ENCODE measurements at places on chromosomes 11 and 22.

- DNase-seq: no peak
Observed at GRCh38 chr22:27412866-27413445, 388.6 kb downstream of the MN1 start.

GRCh38 chr22:19853879-19854777 is 546 bp downstream of the GNB1L start:
- no peak for DNase-seq

GRCh38 chr22:50276143-50276542 is 6.0 kb upstream of the MAPK11 start:
- DNase-seq: peak; percentile 92

DNA sequence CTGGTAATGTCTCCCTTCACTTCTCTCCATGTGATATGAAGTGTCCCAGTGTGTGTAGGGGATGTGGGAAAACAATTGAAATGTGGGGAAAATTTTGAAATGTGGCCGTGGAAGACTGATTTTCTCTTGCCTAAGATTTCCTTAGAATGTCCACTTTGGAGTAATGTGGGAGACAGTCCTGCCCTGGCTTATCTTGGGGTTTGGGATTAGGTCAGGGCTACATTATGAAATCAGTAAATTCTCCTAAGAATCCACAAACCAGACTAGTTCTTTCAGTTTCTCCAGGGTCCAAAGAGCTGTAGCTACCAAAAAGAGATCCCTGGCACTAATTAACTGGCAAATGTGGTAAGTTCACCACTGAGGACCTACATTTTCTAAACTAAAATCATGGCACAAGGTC is 22.8 kb downstream of the YPEL4 start:
- DNase-seq: no peak

GRCh38 chr11:10719616-10720015 is 26.1 kb upstream of the IRAG1 start:
- no peak for DNase-seq

GRCh38 chr11:57885298-57886050 is 123.9 kb downstream of the CTNND1 start:
- DNase-seq: no peak

DNA sequence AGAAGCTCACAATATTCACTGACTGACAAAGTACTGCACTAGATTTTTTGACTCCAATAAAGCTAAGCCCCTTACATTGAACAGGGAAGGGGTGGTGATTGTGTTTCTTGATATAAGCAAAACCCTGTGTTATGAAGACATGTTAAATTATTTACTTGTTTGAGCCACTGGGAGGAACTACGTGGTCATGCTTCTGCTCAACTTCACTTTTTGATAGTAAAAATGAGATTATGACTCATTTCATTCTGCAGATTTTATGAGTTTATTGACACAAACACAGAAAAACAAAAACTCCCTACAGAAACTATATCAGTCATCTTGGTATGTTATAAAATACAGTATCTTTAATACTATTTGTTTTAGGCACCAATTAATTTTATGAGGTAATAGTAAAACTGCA is 124.7 kb downstream of the CADM1 start:
- DNase-seq: no peak

DNA sequence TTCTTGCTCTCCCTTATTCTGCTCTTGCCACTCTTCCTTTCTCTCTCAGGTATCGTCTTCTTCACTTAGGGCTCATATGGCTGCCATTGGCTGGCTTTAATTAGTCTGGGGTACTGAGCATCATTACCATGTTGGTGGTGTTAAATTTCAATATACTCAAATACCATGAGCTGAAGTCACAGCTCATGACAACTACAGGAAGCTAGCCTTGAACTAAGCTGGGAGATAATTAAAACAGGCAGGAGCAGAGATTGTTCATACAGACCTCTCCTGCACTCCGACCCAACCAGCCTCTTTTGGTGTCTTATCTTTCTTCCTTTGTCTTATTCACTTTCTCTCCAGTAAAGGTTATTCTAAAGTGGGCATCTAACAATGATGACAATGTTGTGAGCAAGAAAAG is 130.9 kb upstream of the BLID start:
- no peak for DNase-seq

DNA sequence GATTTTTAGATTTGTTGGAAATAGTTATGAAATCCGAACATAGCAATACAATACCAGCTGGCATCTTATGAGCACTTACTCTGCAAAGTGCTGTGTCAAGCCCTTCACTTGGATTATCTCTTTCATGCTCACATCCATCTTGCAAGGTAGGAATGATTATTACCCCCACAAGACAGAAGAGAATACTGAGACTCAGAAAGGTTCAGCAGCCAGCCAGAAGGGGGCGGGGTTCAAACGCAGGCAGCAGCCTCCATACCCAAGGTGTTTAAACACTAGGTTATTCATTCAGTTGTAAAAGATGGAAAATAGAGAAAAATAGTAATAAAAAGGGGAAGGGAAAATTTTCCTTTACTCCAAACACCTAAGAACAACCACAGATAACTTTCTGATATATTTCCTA is 158.5 kb downstream of the CCDC34 start:
- DNase-seq: no peak

DNA sequence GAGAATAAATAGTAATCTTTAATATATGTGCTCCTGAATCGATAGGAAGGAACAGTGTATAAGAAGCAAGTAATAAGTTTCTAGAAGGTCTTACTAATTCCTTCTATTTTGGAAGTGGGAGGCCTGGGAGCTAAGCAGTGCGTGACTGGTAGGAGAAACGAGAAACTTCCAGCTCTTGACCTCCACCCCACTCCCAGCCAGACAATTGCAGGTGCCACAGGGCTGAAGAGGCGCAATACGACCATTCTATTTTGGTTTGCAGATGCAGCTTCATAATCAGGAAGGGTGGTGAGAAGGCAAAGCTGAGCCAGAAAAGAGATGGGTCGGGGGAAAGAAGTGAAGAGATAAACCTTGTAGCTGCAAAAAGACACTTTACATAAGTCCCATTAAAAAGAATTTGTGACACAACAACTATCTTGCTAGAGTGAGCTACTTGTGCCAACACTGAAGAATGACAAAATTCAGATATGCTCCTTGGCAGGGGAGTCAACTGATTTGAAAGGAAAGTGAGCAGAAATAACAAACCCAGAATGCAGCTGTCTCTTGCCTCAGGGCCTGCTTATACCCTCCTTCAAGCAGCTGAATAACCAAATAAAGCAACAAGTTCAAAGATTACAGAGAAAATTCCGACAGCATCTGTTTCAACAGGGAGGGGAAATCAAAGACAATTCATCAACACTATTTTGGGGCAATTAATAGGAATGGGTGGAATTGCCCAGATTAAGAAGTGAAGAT is 35.1 kb downstream of the GRIA4 start:
- DNase-seq: no peak

DNA sequence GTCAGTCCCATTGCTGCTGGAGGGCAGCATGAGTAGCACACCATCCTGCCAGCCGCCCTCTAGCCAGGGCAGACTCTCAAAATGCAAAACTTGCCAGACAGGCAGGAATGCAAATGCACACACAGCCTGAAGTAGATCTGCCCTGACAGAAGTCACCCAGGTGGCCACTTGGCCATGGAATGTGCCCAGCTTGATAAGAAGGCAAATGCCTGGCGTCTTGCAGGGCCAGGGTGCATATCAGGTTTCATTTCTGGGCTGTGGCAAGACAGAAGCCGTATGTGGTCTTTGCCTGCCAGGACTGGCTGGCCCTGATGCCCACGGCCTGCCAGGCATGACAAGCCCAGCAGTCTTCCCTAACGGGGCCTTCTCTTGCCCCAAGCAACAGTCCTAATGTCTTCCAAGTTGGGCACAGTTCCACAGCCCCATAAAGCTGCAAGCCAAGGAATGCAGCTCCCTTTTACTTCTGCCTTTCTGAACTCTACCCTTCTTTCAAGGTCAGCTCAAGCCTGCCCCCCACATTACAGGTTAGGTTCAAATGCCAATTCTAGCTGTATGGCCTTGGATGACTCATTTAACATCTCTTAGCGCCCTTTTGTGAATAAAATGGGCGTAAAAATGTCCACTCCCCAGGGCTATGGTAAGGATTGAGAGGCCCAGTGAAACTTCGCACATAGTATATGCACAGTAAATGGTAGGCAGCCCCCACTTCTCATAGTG is 29.7 kb downstream of the POU2AF3 start:
- DNase-seq: no peak

DNA sequence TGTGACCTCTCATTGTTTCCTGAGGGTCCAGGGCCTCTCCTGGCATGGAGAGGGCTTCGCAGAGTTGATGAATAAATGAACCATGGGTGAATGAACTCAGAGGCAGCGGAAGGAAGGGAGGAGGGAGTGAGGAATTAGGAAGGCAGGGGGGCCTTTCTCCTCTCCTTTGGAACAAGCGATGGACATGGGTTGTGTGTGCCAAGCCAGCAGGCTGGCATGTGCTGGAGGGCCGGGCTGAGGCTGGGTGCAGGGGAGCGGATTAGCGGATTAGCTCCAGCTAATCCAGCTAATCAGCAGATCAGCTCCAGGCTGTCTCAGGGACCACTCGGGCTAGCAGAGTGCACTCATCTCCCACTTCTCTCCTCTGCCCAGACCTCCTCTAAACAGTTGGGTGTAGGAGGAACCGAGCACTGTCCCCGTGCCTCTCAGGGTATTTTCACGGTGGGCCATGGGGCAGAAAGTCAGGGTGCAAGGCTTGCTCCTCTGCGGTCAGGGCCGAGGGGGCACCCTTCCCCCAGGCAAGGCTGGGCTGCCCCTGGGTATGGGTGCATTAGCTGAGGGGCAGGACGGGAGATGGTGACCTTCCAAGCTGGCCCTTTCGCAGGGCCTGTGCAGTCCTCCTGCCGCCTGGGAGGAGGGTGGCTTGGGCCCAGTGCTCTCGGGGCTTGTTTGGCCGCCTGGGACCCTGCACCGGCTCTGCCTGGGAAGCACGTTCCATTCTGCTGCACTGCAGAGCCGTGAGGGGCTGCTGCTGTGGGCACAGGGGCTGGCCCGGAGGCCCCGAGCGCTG is 120.3 kb upstream of the B3GAT1 start:
- DNase-seq: no peak

DNA sequence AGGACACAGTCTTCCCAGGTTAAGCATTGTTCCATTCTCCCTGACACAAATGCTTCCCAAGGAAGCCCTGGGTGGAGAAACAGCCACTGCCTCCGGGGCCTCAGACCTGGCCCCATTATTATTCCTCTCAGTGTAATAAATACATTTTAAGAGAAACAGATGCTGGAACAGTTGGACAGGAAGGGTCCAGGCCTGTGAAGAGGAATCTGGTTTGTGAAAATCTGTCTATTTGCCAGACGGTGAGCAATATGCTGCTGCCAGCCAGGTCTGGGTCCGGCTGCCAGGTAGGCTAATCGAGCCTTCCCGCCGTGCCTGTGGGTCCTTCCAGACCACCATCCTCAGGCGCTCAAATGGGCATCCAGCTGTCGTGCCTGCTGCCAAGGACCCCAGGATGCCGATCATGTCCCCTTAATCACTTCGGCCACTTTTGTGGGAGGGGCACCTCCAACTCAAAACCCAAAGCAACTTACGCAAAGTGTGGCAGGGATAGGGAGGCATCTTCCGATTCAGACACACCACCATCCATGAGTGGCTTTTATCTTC is 528.4 kb downstream of the MIAT start:
- DNase-seq: no peak

DNA sequence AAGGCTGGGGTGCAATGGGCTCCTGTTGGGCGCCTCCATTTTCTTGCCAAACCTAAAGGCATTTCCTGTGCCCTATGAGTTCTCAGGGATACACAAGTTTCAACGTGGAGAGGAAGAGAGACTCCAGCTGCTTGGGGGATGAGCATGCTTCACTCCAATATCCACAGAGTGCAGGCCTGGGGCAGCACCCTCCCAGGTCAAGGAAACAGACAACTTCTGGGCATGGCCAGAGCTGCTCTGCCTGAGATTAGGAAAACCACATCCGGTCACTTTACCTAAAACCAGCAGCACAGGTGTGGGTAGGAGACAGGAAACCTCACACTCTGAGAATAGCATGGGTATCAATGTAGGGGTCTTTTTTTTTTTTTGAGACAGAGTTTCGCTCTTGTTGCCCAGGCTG is 28.7 kb downstream of the TMEM184B start:
- DNase-seq: no peak

- DNase-seq: no peak
Observed at GRCh38 chr22:48338793-48339705, 1488.6 kb downstream of the BRD1 start.

DNA sequence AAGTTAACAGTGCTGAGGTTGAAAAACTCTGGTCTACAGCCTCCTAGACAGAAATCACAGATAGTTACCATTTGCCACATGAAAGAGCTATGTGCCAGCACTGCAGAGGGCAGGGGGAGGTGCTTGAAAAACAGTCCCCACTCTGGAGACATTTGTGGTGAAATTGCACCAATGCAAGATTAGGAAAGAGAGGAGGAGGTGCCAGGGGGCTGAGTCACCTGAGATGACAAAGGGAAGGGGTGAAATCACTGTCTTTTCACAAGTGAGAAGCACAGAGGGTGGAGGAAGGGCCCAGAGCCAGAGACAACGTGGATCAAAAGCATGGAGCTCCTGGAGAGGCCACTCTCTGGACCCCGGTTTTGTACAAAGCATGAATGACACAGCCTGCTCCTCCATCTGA is 196.3 kb downstream of the BUD13 start:
- no peak for DNase-seq

GRCh38 chr11:111733016-111733415 is 33.2 kb downstream of the PPP2R1B start:
- no peak for DNase-seq
